ENCODE measurements at places on chromosomes 5 and 9. TPM values are rescaled to one million over a fixed set of nuclear protein-coding genes. Genes with fewer than 3 reads are reported as not detected.

GRCh38 chr5:76524101-76524835 lies 98.9 kb downstream of the F2RL2 start:
- DNase-seq, result no peak
- H3K4me3 ChIP-seq, result no peak overlapping the region
- no peaks in the 10 kb centered on the region for H3K36me3 ChIP-seq
- H3K27me3 ChIP-seq, result no peaks in the 10 kb centered on the region
- H3K27ac ChIP-seq, result no peak overlapping the region
- peaks cover 86% of the 10 kb centered on the region for H3K4me1 ChIP-seq

DNA sequence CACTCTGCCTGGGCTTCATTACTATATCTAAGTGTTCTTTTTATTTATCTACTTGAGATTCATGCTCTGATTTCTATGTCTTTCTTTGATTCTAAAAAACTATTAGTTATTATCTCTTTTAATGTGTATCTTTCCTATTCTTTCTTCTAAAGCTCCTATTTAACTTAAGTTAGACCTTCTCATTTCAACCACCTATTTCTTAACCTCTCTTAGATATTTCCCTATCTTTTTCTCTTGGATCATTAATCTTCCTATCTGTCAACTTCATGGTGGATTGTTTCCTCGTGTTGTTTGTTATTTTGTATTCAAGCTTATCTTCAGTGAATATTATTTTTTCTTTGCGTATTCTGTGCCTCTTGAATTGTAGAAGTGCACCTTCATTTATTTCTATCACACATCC lies 202.1 kb downstream of the ADAMTS6 start:
- no peaks in the 10 kb centered on the region for H3K4me1 ChIP-seq
- DNase-seq, result no peak
- no peak overlapping the region for H3K4me3 ChIP-seq
- no peaks in the 10 kb centered on the region for H3K36me3 ChIP-seq
- H3K27me3 ChIP-seq, result no peaks in the 10 kb centered on the region
- no peak overlapping the region for H3K27ac ChIP-seq

GRCh38 chr5:149948993-149949392 lies 4.4 kb upstream of the PDE6A start:
- H3K27me3 ChIP-seq, result no peaks in the 10 kb centered on the region
- no peak overlapping the region for H3K27ac ChIP-seq
- H3K4me3 ChIP-seq, result no peak overlapping the region
- no peaks in the 10 kb centered on the region for H3K36me3 ChIP-seq
- H3K4me1 ChIP-seq, result no peaks in the 10 kb centered on the region
- DNase-seq, result no peak

DNA sequence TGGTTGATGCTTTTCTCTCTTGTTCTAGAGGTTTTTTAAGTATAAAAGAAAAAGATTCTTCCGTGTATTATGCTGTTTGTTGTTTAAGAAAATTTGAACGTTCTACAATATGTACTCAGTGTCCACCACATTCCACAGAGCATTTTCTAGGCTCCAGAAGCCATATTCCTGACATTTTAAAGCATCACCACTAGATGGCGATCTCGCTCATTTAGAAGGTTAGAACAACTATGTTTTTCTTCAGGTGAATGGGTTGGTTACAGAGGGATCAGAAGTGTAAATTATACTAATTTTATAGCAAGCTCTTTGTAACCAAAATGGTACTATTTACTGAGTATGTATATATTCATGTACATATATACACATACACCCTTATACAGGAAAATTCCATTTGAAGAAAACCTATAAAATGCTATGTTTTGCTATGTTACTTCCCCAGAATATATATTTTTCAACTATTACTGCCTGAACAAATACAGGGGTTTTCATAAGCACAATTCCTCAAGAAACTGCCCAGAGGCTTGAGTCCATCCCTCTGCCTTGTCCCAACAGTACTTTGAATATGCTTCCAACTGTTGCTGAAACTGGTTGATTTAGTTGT lies 284.3 kb downstream of the CCDC171 start:
- H3K4me1 ChIP-seq, result no peaks in the 10 kb centered on the region
- DNase-seq, result peak; percentile 24
- no peak overlapping the region for H3K27ac ChIP-seq
- H3K36me3 ChIP-seq, result no peaks in the 10 kb centered on the region
- no peak overlapping the region for H3K4me3 ChIP-seq

KLF4 gene
- 0.19 TPM for total RNA-seq

DNA sequence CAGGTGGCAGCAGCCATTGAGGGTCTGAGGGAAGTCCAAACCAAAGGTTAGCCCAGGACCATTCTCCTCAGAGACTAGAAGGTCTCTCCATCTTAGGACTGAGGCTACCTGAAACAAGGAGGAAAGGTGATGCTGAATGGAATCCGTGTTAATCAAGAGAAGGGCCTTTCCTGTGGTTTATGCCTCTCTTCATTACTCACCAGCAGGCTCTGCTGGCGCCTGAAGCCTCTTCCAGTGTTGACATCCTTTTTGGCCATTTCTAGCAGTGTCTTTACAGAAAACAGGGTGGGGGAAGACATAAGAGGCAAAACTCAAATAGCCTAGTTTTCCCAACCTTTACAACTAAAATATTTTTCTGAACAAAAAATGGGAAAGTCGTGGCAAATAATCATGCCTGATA lies 98.0 kb downstream of the ENC1 start:
- DNase-seq, result no peak
- H3K27me3 ChIP-seq, result no peaks in the 10 kb centered on the region
- no peak overlapping the region for H3K4me3 ChIP-seq
- no peak overlapping the region for H3K27ac ChIP-seq
- H3K36me3 ChIP-seq, result no peaks in the 10 kb centered on the region

DNA sequence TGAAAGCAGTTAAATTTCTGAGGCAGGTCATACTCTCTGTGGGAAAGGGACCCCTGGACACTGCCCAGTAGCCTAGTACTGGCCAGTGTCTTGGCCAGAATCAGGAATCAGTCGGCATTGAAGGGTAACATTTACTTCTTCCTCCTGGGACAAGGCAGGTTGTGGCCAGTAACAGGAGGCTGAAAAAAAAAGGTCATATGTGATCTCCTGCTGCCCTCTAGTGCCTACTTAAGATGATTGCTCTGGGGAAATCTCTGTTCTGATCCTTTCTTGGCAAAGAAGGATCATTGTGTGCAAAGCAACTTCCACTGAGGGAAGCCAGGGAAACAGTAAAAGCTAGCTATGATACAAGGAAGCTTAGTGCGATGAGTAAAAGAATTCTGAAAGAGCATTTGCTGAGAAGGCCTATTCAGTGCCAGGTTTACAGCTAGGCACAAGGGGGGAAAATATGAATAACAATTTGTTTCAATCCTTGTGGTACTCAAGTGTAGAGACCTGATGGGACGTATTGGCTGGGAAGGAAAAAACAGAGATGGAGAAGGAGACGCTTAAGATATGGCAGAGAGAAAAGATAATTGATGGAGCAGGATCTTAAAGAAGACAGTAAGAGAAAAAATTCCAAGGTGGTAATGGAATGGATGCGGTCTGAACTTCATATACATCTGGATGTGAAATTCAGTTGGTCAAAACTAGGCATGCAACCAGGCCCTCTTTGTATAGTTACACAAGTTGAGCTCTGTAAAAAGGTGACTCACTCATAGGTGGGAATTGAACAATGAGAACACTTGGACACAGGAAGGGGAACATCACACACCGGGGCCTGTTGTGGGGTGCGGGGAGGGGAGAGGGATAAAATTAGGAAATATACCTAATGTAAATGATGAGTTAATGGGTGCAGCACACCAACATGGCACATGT lies 25.8 kb upstream of the TRIM32 start:
- no peak overlapping the region for H3K4me3 ChIP-seq
- no peaks in the 10 kb centered on the region for H3K36me3 ChIP-seq
- peak; percentile 31 for DNase-seq
- H3K27me3 ChIP-seq, result no peaks in the 10 kb centered on the region

TLE1 gene
- 0.89 TPM for total RNA-seq

- no peaks in the 10 kb centered on the region for H3K27me3 ChIP-seq
- H3K27ac ChIP-seq, result no peak overlapping the region
- no peak for DNase-seq
- no peaks in the 10 kb centered on the region for H3K36me3 ChIP-seq
- no peak overlapping the region for H3K4me3 ChIP-seq
- H3K4me1 ChIP-seq, result no peaks in the 10 kb centered on the region
Measured at GRCh38 chr5:119515192-119515591, 62.9 kb downstream of the HSD17B4 start.

GRCh38 chr9:98971168-98971914 lies 27.6 kb downstream of the COL15A1 start:
- H3K27ac ChIP-seq, result no peak overlapping the region
- peaks cover 10% of the 10 kb centered on the region for H3K4me1 ChIP-seq
- H3K4me3 ChIP-seq, result no peak overlapping the region
- no peaks in the 10 kb centered on the region for H3K27me3 ChIP-seq
- no peak for DNase-seq
- H3K36me3 ChIP-seq, result no peaks in the 10 kb centered on the region

DNA sequence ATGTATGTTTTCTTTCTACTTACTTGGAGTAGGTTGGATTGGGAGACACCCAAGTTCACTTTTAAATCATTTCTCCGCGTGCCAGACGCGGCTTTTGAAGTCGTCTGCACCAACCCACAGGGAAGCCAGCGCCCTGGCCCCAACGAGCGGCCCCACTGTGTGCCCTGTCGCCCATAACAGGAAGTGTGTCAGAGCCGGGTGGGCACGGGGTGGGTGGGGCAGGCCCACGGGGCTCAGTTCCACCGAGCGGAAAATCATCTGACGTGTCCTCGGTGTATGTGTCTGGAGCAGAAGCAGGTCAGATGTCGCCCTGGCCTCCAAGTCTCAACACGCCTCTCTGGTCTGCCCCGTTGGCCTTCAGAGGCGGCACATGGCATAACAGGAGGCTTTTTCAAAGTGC lies 22.7 kb upstream of the SMIM23 start:
- H3K4me1 ChIP-seq, result no peaks in the 10 kb centered on the region
- H3K27me3 ChIP-seq, result no peaks in the 10 kb centered on the region
- no peak overlapping the region for H3K4me3 ChIP-seq
- no peak for DNase-seq

DNA sequence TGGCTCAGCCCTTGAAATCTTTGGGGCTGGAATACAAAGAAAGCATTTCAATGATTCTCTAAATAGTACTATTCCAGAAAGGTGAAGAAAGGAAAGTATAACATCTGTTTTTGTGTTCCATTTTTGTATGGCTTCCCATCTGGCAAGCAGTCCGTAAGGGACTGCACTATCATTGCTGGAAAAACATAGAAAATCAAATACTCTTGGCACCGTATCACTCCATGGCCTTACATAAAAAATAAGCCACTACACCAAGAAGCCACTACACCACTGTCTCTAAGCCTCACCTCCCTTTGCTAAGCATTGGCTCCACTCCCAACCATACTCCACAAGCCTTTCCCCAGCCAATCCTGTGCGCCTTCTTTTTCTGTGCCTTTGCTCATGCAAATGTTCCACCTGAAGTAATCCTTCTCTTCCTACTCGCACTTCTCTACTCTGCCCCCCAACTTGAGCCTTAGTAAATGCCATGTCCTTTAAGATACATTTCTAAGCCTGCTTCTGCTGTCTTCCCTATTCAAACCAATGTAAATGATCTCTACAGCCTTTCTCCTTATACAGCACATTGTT lies 454.6 kb upstream of the TUSC1 start:
- H3K36me3 ChIP-seq, result no peaks in the 10 kb centered on the region
- no peaks in the 10 kb centered on the region for H3K4me1 ChIP-seq
- no peak overlapping the region for H3K4me3 ChIP-seq
- no peaks in the 10 kb centered on the region for H3K27me3 ChIP-seq
